Glutamatergic neuron (in vitro differentiated cells): ENCODE measurements at places on chromosomes 12 and 14.

DNA sequence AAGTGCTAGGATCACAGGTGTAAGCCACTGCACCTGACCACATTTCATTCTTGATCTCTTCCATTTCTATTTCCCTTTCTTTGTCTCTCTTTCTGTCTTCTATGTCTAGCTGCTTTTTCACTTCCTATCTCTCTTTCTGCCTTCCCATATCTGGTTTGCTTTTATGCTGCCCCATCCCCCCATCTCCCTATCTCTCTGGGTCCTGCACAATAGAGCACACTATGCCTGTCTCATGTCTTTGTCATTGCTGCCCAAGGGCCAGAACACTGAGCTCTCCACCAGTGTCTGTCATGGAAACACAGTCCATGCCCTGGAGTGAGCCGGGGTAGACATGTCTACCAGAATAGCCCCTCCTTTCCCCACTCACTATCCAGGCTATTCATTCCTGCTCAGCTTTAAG is 12.3 kb upstream of the RARG start:
- DNase-seq: no peak

DNA sequence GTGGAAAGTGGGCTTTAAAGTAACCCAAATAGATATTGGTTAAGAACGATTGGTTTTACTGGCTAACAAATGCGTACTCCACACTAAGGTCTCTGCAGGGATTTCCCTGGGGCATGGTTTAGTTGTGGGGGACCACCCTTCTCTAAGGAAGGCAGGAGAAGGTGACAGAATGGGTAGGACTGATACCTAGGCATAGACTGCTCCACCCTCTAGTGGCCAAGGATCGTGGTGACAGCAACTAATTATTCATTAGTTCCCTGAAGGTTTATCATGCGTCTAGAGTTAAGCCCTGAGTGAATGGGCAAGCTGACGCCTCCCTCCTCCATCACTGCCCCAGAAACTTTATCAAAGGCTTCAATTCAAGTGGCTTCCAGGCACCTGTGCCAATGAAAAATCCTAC is 9.1 kb downstream of the FAM181A start:
- DNase-seq: peak; percentile 51

DNA sequence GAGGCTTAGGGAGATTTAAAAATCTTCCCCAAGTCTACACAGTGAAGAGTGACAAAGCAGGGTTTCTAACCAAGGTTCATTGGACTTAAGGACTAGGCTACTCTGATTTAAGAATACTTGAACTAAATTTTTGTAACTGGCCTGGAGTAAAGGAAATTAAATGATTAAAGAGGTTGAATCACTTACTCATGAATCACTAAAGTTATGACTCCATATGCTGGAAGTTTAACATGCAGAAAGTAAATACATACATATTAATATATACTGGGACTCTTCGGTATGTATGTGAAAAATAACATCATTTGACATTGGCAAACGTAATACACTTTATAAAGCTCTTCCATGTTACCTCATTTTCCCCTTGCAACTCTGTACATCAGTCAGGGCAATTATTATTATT is 322.9 kb downstream of the KCNH5 start:
- no peak for DNase-seq

DNA sequence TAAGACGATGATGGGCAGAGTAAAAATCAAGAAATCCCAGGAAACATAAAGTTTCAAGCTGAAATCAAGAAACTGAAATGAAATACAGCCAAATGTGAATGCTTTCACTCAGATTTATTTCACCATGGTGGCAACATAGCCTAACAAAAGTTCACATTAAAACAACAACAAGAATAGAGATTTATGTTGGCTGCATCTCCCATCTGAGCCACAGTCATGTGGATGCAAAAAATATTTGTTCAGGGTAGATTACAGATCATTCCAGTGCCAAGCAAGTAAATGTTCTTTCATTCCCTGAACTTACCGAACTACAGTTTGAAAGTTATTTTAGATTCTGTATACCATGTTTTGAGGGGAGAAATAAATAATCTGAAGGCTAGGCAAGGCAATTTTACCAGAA is 159.9 kb upstream of the TMTC1 start:
- no peak for DNase-seq

DNA sequence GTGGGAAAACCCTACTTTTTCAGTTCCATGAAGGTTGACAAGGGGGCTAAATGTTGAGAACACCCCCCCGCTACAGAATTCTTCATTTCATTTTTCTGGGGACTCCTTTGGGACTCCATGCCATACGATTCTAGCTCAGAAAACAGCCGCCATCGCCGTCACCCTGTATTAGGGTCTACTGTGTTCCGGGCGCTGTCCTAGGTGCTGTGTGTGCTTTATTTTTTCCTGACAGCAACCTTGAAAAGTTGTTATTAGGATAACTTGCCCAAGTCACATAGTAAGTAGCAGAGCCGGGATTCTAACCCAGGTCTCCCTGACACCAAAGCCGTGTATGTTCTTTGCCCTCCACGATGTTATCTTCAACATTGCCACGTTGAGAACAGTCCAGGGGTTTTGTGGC is 55.1 kb downstream of the IQSEC3 start:
- no peak for DNase-seq
